Heart right ventricle (tissue), 16 donors: ENCODE measurements at places on chromosomes 5 and 9.

GRCh38 chr9:116944714-116945534, 257.8 kb downstream of the TRIM32 start:
- no peak for DNase-seq

GRCh38 chr9:123062351-123063176, 29.1 kb downstream of the GPR21 start:
- no peak for DNase-seq

DNA sequence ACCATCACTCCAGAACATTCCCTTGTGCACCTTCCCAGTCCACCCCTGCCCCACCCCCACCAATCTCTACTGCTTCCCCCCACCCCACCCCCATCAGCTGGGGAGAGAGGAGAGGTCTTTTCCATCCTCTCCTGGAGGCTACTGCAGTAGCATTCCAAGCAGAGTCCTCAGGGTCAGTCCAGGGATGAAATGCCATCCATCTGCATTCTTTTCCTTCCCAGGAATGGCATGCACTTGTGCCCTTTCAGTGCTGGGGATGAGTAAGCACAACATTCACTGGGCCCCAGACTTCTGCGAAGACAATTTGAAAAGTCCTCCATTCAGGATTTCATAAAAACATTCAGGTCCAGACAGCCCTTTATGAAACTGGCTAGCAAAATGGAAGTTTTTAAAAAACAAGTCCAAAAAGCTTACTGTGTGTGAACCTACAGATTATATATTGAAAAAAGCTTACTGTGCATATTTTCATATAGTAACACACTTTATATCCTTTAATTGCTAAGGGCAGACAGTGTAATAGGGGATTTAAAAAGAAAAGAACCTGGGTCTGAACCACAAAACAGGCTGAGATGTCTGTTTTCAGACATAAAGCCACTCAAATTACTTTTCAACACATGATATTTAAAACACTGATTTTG, 50.0 kb upstream of the GOLPH3 start:
- no peak for DNase-seq

- DNase-seq: no peak
These were observed 65.3 kb upstream of the PPP1R26 start for GRCh38 chr9:135414293-135414692.

- DNase-seq: peak; percentile 38
These were observed 2.4 kb downstream of the NFIL3 start for GRCh38 chr9:91421128-91421765.

GRCh38 chr5:89595056-89595455, 712.1 kb upstream of the MEF2C start:
- DNase-seq: no peak

- DNase-seq: no peak
These were observed 60.2 kb upstream of the HAPLN1 start for GRCh38 chr5:83780699-83781350.

DNA sequence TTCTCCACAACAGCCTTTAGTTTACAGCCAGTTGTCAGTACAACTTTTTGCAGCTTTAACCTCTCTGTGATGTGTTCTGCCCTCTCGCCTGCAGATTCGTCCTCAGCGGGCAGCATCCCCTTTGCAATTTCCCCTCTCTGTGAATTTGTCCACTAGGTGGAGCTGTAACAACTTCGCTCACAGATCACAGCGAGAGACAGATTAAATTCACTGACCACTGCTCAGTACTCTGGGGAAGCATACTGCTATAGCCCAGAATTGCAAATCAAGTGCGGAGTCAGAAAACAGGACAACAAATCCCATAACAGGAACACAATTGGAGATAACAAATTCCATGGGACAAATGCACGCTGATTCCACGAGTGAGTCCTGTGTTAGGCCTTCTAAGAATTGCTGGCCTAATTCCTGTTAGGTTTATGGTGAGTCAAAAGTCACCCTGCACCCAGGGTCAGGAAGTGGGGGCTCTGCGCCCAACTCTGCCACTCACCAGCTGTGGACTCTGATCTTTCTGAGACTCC, 2124.9 kb downstream of the MAT2B start:
- peak; percentile 40 for DNase-seq

DNA sequence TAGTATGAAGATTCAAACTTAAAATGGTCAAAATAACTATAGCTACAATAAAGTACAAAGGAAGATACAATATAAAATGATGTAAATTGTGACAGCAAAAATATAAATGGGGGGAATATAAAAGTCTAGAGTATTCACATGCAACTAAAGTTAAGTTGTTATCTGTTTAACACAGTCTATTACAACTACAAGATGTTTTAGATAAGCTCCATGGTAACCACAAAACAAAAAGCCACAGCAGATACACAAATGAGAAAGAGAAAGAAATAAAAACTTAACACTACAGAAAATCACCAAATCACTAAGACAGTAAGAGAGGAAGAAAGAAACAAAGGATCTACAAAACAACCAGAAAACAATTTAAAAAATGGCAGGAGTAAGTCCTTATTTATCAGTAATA, 17.0 kb upstream of the SH3TC2 start:
- no peak for DNase-seq

DNA sequence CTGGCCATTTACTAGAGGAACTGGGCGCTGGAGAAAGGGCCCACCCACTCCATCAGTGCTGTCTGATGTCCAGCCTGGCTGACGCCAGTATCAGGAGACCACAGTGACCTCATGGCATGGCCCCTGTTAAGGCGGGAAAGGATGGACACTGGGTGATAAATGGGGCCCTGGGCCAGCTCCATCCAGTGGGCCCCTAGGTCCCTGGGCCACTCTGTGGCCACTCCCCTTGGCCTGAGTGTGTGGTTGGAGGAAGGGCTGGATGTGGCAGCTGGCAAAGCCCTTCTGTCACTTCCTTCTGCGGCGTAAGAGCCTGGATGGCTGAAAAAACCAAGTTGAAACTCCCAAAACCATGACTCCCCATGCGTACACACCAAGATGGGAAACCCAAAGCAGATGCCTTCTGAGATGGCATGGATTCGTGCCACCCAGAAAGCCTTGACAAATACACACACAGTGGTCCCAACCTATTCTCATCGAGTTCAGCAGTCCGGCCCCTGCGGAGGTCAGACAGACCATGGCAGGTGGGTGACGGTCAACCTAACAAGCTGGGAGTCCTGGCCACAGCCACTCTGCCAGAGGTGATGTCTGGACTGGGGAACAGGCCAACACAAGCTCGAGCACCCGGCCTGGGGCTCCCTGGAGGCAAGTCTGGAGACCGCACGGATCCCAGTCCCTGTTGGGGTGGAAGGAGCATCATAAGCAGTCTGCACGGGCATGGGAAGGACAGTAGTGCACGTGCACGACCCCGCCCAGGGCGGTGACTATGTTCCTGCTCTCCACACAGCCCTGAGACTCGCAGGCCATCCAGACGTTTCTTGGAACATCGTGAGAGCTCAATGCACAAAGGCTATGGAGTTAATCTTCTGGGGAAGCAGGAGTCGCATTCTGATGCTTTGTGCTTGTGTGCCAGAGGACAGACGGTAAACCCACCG, 45.2 kb upstream of the NOTCH1 start:
- peak; percentile 39 for DNase-seq

GRCh38 chr9:5582835-5583195, 46.1 kb upstream of the RIC1 start:
- DNase-seq: no peak

- no peak for DNase-seq
These were observed 18.1 kb downstream of the VAV2 start for GRCh38 chr9:133973791-133974630.

GRCh38 chr5:21661184-21661583, 1192.0 kb downstream of the CDH12 start:
- no peak for DNase-seq
